ENCODE measurements at places on chromosomes 5 and 9.

DNA sequence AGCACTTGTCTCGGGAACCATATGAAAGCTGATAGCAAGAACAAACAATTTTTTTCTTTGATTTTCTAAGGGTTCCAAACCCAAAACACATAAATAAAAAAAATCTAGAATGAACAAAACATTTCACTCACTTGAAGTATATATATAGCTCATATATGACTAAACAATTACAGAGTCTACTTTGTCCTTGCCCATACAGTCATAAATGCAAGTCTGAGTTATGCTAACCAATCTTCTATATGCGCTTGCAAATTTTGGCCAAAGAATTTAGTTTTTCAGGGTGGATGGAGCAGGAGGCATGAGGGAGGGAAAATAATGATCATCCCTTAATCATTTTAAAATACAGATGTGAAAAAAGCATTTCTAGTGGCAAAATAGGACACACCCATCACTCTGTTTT, 370.1 kb downstream of the BNC2 start:
- no peak for DNase-seq

DNA sequence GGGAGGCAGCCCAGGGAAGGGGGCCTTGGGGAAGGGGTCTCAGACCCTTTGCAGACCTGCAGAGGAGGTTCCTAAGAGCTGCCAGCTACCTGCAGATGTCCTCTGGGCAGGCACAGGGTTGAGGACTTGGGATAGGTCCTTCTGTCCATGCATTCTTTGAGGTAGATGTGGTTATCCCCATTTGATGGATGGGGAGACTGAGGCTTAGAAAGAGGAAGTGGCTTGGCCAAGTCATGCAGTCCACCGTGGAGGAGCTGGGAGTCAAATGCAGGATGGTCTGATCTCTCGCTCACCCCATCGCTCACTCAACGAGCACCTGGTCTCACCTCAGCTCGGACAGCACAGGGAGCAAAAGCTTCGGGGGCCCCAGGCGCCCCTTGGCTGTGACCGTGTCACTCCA, 20.2 kb downstream of the ADAMTSL2 start:
- DNase-seq = no peak

GRCh38 chr9:127153501-127153900, 31.1 kb upstream of the ANGPTL2 start:
- no peak for DNase-seq

DNA sequence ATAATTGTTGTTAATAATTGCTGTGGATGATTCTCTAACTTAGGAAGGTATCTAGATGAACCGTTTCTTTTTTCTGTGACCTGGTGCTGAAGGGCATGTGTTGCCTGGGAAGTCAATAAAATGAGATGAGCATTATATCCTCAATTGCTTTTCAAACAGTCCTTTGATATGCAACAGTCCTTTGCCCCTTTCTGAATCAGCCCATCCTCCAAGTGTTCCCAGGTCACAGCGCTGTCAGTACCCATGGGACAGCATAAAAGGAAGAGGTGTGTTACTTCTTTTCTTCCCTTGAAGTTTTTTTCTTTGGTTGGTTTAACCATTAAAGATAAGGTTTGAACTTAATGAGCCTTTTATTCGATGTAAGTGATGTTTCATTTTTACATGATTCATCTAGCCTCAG, 651.8 kb downstream of the SEMA5A start:
- DNase-seq = no peak

GRCh38 chr5:123086376-123087055, 2.5 kb upstream of the PRDM6 start:
- DNase-seq = no peak

DNA sequence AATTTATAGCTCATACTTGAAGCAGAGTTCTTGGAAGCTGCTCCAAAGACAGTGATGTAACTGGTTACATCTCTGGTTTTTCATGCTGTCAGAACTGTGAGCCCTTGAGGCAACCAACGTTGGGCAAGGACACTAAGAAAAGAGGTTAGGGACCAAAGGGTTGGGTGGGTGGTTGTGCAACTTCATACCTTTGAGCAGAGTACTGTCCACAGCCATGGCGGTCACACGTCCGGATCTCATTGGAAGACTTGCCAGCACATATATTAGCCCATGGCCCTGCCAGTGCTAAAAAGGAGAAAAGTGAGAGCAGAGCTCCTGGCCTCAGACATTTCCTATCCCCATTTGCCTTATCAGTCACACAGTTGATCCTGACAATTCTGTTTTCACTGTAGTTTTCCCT, 2.1 kb downstream of the LECT2 start:
- no peak for DNase-seq

GRCh38 chr5:95857185-95857945, 34.8 kb upstream of the GLRX start:
- DNase-seq = no peak

DNA sequence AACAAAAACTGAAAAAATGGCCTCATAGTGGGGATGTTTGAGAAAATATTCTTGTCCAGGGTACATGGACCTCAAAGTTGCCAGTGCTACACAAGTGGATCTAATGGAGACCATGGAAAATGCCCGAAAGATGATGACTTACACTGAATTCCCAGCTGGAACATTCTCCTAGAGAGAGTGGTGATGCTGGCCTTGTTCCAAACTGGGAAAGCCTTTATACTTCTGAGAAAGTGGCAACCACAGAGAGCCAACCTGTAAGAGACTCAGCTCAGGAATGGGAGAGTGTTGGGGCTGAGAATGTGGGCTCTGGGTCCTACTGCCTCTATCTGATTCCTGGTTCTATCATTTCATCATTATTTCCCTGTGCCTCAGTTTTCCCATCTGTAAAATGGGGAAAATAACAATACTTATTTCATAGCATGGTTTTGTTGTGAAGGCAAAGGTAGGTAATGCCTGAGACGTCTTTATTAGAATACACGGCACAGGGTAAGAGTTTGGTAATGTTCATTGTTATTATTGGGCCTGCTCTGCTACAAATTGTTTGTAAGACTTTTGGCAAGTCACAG, 229.0 kb upstream of the PANK3 start:
- no peak for DNase-seq

GRCh38 chr5:163867324-163867723, 361.9 kb downstream of the MAT2B start:
- DNase-seq = no peak

- no peak for DNase-seq
Measured at GRCh38 chr5:39876146-39876545, 451.4 kb upstream of the DAB2 start.

- no peak for DNase-seq
Measured at GRCh38 chr5:79503794-79504495, 10.0 kb downstream of the HOMER1 start.
